Activated T-cell treated with anti-CD3 and anti-CD28 coated beads for 4 hours (primary cell): ENCODE measurements at places on chromosomes 11 and 22.

DNA sequence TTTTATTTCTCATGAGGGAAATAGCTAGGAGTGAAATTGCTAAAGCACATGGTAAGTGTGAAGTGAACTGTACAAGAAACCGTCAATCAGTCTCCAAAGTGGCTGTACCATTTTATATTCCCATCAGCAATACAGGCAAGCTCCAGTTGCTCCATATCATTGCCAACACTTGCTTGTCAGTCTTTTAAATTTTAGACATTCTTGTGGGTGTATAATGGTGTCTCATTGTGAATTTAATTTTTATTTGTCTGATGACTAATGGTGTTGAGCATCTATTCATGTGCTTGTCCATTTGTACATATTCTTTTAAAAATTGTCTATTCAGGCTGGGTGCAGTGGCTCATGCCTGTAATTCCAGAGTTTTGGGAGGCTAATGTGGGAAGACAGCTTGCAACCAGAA is 34.1 kb upstream of the SMCO4 start:
- no peak for DNase-seq

DNA sequence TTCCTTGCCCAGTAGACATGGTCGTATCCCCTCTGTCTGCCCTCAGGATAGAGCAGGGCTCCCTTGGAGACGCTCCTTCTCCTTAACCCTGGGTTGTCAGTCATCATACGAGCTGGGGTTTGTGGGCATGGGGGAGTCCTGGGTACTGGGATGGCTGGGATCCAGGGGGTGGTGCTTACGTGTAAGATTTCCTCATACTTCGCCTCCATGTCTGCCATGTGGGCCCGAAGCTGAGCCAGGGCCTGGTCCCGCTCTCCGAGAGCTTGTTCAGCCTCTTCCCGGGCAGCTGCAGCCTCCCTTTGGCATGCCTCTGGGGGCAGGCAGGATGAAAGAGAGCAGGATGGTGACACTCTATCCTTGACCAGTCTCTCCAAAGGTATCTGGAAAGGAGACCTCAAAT is 5.3 kb downstream of the NHERF4 start:
- no peak for DNase-seq

- no peak for DNase-seq
Measured at GRCh38 chr11:120064341-120064740, 73.6 kb downstream of the TRIM29 start.

DNA sequence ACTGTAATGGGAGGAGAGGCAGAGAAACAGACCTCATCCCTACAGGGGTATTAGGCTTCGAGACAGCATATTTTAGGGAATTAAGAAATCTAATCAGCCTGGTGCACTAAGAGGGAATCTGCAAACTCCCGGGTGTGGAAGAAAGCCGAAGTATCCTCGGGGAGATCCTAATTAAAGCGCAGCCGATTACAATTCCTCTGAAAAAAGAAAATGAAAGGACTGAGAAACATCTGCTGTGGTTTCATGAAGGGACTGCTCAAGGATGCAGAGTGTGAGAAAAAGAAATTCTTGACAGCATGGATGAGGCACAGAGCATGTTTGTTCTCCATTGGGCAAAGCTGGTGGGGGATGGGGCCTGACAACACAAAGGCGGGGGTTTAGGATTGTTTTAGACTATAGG is 290.0 kb upstream of the LARGE1 start:
- no peak for DNase-seq
